NCI-H2171 treated with DMSO at 0.1 percent for 48 hours (cell line): ENCODE measurements at places on chromosomes 2 and 18.

DNA sequence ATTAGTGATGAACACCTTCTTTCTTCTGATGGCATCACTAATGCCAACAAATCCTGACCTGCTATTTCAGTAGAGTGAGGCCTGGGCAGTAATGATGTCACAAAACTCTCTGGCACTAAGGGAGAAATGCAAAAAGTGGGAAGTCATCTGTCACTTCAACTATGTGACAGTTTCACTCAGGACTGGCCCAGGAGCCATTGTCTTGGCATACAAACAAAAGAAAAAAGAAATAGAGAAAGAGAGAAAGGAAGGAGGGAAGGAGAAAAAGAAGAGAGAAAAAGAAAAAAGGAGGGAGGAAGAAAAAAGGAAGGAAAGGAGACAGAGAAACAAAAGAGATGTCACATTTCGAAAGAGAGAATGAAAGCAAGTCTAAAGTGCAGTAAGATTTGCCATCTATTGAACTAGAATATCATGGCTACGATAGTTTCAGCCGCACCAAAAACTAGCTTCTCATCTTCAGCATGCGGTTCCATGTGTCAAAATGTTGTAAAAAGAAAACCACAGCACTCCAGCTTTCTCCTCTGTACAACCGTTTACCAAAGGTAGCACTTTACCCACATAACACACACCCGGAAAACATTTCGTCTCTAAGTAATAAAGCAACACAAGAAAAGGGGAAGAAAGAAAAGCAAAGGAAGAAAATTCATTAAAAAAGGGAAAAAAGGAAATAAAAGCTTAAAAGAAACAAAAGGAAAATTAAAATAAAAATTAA lies 50.1 kb downstream of the CD226 start:
- no peak for DNase-seq

GRCh38 chr18:76368976-76369375 lies 126.1 kb downstream of the ZNF516 start:
- DNase-seq = no peak

GRCh38 chr18:7303316-7304060 lies 72.6 kb downstream of the LRRC30 start:
- DNase-seq = no peak

DNA sequence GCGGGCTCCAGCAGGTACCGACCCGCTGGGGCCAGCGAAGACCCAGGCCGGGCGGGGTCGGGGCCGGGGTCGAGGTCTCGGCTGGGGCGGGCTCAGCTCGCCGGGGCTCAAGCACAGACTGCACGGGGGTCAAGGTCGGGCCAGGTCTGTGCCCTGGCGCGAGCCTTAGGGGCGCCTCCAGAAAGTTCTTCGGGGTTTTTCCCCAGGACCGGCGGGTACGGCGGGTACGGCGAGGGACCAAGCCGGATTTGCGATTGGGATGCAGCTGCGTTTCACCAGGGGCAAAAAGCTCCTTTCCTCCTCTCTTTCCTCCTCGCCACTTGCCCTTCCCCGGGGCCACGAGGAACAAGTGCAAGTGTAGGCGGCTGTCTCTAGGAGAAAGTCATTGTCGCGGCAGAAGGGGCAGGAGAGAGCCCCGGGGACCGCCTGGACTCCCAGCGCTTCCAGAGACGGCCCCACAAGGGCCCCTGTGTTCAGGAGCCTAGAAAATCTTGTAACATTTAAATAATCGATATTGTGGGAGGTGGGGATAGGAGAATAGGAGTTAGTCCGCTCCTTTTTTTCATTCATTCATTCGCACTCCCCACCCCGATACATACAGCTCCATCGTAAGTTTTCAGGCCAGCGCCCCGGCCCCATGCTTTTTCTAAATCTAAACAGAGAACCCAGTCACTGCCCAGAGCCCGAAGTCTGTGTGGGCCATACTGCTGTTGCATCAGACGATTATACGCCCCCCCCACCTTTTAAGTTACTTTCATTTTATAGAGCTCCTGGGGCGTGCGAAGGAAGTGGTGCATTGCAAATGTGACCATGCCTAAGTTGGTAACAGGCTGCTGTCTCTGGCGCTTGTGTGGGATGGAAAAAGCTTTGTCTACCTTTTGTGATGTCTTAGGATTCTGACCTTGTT lies 679 bp downstream of the PMAIP1 start:
- peak; percentile 62 for DNase-seq

DNA sequence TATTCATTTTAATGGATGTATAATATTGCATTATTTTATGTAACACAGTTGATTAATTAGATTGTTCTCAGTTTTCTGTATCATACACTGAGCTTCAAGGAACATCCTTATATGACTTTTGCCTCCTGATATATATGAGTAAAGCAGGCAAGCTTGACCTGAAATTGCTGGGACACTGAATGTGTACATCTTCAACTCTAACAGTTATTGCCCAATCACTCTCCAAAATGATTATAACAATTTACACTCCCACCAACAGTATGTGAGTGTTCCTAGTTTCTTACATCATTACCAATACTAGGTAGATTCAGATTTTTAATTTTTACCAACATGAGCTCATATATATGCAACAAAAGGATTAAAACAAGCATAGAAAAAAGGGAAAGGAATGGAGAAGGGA lies 379.4 kb downstream of the SETBP1 start:
- DNase-seq = no peak
